ENCODE measurements at places on chromosomes 5 and 9.
A peak's percentile ranks its signal among the peaks of the same experiment; 100 is the strongest.

DNA sequence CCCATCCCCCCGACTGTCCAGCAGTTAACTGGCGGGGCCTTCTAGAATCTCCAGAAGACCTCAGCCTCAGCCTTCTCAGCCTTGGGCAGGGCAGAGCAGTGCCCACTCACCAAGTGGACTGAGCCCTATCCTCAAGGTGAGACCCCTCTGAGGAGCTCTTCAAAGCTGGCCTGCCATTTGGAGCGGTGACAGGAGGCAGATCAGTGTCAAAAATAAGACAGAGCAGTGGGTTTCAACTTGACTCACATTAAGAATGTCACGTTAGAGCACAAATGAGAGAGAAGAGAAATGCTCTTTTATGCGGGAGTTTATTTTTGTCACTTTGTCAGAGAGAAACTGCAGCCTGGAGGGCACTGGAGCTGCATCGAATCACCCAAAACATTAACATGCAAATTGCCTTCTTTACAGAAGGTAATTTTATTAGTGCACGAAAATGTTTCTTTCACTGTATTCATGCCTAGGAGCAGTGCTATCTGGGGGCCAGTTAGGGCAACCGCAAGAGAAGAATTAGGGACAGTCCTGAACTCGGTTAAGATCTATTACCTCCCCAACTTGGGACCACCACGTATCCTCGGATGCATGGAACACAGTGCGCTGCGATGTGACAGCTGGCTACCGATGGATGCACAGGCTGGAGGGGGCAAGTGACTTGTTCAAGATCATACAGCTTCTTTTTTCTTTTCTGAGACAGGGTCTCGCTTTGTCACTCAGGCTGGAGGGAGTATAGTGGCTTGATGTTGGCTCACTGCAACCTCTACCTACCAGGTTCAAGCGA, 188.5 kb downstream of the DAB2IP start:
- no peak for DNase-seq

GRCh38 chr5:181191526-181192336, 13.3 kb downstream of the TRIM7 start:
- DNase-seq = peak; percentile 91

GRCh38 chr5:78792345-78793055, 143.9 kb upstream of the LHFPL2 start:
- DNase-seq = no peak

DNA sequence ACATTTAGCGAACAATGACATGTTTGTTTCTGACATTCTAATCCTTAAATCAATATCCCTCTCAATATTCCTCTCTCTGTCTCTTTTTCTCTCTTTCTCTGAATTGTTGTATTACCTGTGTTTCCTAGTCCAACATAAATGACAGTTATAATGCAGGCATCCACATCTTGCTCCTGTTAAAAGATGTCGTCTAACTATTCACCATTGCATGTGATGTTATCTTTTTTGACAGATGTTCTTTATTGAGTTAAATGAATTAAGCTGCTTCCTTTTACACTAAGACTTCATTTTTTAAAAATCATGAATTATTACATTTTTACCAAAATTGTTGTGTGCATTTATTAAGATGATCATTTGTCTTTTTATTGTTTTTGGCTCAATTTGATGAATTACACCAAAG, 527.5 kb downstream of the PRR16 start:
- DNase-seq = no peak

DNA sequence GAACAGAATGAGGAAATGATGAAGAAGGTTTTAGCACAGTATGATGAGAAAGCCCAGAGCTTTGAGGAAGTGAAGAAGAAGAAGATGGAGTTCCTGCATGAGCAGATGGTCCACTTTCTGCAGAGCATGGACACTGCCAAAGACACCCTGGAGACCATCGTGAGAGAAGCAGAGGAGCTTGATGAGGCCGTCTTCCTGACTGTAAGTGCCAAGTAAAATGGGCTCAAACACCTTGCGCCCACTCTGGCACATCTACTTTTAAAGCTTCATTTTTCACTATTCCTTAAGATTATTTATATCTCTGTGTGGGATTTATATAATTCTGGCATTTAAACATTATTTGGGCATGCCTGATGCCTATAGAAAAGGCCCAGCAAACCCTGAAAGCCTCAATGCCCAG, 55.6 kb downstream of the CMYA5 start:
- no peak for DNase-seq

- peak; percentile 22 for DNase-seq
Observed at GRCh38 chr9:111926421-111926875, 29.8 kb downstream of the UGCG start.

DNA sequence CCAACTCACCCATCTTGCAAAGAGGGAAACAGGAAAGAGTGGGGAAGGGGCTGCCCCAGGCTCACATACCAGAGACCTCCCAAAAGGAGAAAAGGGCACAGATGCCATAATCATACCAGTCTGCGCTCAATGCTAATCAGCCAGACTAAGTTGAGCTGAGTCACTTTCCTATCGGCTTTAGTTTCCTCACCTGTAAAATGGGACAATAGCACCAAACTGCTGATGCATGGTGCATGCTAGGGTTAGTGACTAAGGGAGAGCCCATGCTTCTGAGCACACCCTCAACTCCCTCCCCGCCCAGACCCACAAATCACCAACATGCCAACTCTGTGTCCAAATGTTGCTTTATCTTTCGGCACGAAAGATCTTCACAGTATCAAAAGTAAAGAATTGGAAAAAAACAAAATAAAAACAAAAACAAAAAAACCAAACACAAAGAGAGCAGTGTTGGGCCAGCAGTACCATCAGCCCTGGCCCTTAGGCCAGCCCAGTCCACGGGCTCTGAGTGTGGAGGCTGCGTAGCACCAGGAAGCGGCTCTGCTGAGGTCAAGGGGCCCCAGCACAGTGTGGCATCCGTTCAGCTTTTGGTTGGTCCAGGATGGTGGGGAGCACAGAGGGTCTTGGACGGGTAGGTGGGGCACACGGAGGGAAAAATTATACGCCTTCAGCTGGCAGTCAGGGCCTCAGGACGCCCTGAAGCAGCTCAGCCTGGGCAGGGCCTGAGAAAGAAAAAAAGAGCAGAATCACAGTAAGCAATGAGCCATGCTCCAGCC, 2.9 kb upstream of the DDX41 start:
- DNase-seq = no peak

- DNase-seq = no peak
Observed at GRCh38 chr9:21549890-21550289, 67.8 kb upstream of the IFNE start.

- no peak for DNase-seq
Observed at GRCh38 chr5:110846398-110847001, 107.7 kb downstream of the SLC25A46 start.

DNA sequence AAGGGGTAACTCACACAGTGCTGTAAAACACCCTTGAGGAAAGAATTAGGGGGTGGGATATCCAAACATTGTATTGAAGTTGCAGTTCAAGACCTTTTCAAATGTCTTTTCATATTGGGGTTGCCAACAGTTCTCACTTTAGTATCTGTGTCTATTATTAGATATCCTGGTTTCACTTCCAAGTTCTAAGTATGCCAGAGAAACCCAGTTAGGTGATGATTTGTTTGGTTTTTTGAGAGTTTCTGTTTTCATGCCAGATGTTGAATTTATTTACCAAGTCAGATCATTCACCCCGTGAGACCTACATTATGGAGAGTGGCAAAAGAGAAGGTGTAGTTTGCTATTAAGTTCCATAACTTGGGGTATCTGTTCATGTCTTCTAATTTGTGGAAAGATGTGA, 64.5 kb downstream of the C9orf152 start:
- DNase-seq = no peak

- DNase-seq = no peak
Observed at GRCh38 chr9:71393005-71393404, 271.6 kb upstream of the TRPM3 start.

GRCh38 chr9:97962575-97962974, 20.6 kb upstream of the ANP32B start:
- DNase-seq = no peak

DNA sequence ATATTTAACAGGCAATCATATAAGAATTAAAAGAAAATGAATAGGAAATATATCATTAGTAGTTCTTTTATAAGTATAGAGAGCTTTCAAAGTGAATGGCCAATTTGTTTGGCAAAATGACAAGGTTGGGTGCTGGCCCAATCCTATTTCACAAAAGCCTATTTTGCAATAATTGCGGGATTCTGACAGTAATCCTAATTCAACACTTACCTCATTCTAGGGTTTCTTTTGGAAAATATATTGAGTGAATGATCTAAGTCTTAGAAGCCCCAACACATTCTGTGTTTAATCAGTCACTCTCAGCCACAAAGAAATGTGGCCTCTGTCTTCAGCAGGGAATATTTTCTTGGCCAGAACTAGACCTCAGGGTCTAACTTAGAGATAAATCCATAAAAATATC, 835.9 kb upstream of the ZNF608 start:
- no peak for DNase-seq

- DNase-seq = no peak
Observed at GRCh38 chr5:6762116-6762515, 48.9 kb downstream of the TENT4A start.

GRCh38 chr9:4793459-4794395, 983 bp downstream of the RCL1 start:
- no peak for DNase-seq

DNA sequence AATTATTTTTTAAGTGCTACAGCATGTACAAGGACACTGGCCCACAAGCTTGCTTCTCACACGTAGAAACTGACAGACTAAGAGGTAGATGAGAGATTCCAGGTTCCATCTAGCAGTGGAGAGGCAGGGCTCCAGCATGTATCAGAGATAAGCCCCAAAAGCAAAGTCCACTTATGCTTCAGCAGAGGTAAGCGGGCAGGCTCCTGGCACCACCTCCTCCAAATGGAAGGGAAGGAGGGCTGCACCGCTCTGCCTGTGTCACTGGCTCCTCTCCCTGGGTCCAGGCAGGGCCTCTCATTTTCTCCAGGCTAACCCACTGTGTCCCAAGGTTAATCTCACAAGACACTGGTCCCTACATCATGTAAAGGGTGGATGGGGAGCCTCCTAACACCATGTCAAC, 15.9 kb downstream of the GRHPR start:
- no peak for DNase-seq

GRCh38 chr9:88706193-88707113, 171.5 kb downstream of the NXNL2 start:
- no peak for DNase-seq

- DNase-seq = no peak
Observed at GRCh38 chr5:133311176-133311575, 259.4 kb downstream of the HSPA4 start.

GRCh38 chr5:33032271-33033070, 321.4 kb downstream of the NPR3 start:
- no peak for DNase-seq

DNA sequence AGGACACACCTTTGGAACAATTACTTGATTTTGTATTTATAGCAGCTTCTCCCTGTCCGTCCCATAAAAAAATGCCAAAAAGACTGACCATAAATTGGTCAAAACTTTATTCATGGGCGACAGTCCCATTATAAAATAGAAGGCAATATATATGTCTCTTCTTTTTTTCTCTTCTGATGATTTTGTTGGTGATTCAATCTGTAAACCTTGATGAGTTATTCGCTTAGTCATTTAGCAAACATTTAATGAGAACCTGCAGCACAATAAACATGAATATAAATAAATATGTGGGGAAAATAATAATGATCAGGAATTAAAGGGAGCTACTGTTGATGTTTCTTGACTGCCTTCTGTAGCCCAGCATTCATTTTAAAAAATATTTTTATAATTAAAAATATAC, 356.4 kb upstream of the ACTBL2 start:
- no peak for DNase-seq

- no peak for DNase-seq
Observed at GRCh38 chr9:86795047-86795442, 152.3 kb downstream of the GAS1 start.

- no peak for DNase-seq
Observed at GRCh38 chr9:134223591-134224122, 59.3 kb upstream of the RNU6ATAC start.

GRCh38 chr9:100324594-100325200, 28.0 kb downstream of the TEX10 start:
- no peak for DNase-seq

GRCh38 chr9:130095872-130096271, 42.2 kb downstream of the GPR107 start:
- no peak for DNase-seq

- no peak for DNase-seq
Observed at GRCh38 chr9:15711531-15711930, 158.7 kb downstream of the CCDC171 start.

GRCh38 chr9:127323393-127323792, 58.8 kb downstream of the GARNL3 start:
- DNase-seq = no peak

DNA sequence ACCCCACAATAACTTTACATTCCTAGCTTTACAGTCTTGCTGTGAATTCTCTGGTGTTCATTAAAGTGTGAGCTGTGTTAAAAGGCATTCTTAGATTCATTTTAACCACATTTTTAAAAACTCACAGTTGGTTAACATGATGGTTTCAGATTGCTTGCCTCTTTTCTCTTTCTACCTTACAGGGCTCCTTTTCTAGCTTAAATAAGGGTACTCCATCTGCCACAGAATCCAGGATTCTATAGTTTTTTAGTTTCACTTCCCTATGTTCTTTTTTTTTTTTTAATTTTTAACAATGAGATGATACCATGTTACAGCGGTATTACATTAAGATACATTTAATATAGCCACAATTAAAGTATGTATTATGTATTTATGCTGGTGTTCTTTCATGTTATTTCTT, 3.9 kb upstream of the FBXO4 start:
- DNase-seq = no peak

- no peak for DNase-seq
Observed at GRCh38 chr9:131732636-131733289, 7.1 kb downstream of the RAPGEF1 start.

- DNase-seq = no peak
Observed at GRCh38 chr5:1660001-1660400, 136.2 kb upstream of the LPCAT1 start.

GRCh38 chr5:133930061-133930812, 38.2 kb downstream of the C5orf15 start:
- peak; percentile 49 for DNase-seq

DNA sequence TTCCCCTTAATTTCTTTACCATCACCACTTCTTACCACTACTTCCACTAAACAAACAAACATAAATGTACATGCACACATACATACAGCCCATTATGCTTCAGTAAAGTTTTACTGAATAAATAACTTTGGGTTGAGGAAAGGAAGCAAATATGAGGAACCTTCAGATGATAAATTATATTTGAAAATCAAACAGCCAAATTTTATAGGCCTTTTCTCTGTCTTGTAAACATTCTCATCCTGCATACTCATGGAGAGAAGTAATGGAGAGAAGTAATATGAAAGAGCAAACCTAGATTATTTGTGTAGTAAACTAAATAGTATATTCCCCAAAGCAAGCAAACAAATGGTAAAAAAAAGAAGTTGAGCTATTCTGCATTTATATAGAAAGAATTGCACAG, 658.3 kb upstream of the RORB start:
- DNase-seq = no peak

GRCh38 chr5:159332800-159333544, 2.7 kb upstream of the IL12B start:
- no peak for DNase-seq

- no peak for DNase-seq
Observed at GRCh38 chr5:81422671-81423070, 28.7 kb upstream of the ACOT12 start.

Data from stimulated activated CD8-positive, alpha-beta memory T cell treated with anti-CD3 and anti-CD28 coated beads, Interleukin-4, amount 100 ng/mL, for 24 hours (primary cell).